Stimulated activated CD4-positive, alpha-beta T cell treated with anti-CD3 and anti-CD28 coated beads, Interleukin-4, amount 100 ng/mL, for 1 hour (primary cell): ENCODE measurements at places on chromosomes 1 and 21.

- no peak for DNase-seq
These were observed 38.5 kb upstream of the EYA3 start for GRCh38 chr1:28126783-28127490.

- DNase-seq: no peak
These were observed 150.6 kb upstream of the ZC3H12A start for GRCh38 chr1:37323486-37324377.

DNA sequence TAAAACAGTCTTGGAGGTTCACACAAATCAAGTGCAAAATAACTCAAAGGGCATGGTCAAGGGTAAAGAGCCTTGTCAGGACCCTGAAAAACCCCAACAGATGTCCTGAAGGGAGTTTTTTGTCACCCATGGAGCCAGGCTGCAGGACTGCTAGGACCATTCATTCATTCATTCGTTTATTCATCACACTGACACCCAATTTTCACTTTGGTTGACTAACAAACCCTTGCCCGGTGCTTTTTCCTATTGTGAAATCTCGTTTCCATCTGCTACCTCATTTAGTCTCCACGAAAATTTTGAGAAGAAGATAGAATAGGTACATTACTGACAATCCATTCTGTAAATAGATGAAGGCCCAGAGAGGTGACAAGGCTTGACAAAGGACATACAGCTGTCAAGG lies 216.0 kb downstream of the HIVEP3 start:
- DNase-seq: no peak

DNA sequence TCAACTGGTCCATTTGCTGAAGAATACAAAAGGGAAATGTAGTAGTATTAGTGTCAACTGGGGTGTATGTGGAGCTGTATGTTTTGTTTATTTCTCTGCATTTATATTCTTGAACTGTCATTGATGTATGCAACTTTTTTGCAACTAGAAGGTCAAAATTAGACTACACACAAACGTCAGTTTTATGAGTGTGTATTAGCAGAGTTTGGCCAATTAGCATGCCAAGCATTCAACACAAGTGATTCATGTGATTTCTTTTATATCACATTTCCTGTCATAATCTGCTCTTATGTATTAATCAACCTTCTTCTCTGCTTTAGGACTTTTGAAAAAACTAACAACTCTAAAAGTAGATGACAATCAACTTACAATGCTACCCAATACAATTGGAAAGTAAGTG lies 211.1 kb downstream of the LRRC40 start:
- no peak for DNase-seq

GRCh38 chr1:156336242-156336641 lies 1.9 kb downstream of the CCT3 start:
- no peak for DNase-seq
